ENCODE measurements at places on chromosomes 1 and 21.

- DNase-seq: no peak
These were observed 22.1 kb downstream of the LRRC52 start for GRCh38 chr1:165565751-165566490.

DNA sequence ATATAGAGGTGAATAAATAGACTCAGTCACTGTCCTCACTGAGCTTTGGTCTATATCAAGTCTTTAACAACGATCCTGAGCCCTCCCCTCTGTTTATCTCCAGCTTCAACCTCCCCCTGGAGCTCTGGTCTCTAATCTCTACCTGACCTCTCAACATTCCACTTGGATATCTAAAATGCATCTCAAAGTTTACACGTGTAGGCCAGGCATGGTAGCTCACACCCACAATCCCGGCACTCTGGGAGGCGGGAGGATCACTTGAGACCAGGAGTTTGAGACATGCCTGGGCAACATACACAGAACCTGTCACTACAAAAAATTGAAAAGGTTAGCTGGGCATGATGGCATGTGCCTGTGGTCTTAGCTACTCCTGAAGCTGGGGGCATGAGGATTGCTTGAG, 53.4 kb downstream of the GADD45A start:
- no peak for DNase-seq

DNA sequence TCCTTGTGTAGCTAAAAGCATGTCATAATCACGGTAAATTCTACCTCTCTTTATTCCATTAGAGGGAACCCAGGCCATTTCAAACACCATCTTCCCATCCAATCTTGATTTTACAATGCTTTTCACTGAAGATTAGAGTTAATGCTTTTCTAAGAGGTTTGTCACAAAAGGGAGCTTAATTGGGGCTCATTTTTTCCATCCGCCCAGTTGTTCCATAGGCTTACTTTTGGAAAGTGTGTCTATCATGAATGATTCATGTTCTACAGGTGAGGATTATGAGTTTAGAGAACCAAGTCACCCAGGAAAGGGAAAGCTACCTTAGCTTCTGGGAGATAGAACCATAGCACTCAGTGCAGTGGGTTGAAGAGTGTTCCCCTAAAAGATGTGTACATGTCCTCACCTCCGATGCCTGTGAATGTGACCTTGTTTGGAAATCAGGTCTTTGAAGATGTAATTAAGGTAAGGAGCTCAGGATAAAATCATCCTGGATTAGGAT, 286.9 kb upstream of the RUNX1 start:
- no peak for DNase-seq

- DNase-seq: no peak
These were observed 47.9 kb upstream of the NBL1 start for GRCh38 chr1:19596065-19596713.

- no peak for DNase-seq
These were observed 10.2 kb downstream of the NES start for GRCh38 chr1:156666862-156667609.

- no peak for DNase-seq
These were observed at the start of gene CALML6 for GRCh38 chr1:1914971-1915692. Gene CALML6 (plus strand): TSS chr1:1915260. CDS start chr1:1915281, 21 bp downstream.

GRCh38 chr21:45460611-45461368, 55.8 kb downstream of the COL18A1 start:
- DNase-seq: no peak

GRCh38 chr1:162223488-162223887, 153.2 kb downstream of the SPATA46 start:
- no peak for DNase-seq

DNA sequence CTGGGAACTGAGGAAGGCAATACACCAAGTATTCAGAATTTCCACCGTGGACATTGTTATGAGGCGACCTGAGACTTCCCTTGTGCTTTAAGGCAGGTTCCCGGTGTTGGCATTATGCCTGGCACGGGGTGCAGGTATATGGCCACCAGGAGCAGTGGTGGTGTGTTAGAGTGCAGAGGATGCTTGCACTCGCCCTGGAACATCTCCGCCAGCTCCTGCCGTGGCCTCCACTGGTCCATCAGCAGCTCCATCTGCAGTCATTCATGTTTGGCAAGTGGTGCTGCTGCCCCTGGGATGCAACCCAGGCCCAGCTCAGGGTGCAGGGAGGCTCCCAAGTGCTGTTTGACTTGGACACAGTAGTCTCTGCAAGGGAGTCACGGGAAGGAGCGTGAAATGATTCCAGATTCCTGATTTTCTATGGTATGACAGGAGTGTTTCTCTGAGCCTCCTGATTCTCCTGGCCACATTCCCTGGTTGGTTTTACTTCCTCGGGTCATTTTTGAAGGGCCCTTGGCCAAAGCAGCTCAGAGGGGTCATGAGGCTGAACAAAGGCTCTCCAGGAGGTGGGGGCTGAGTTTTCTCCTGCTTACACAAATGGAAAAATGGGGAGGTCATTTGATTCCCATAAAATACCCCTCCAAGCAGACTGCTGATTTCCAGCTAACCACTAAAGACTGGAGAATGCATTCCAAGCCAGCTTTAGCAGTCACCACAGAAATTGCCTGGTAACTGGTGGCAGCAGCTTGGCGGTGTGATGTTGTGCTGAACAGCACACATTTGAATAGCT, 60.4 kb upstream of the PSEN2 start:
- no peak for DNase-seq

GRCh38 chr21:28885853-28886177, 106.9 kb downstream of the LTN1 start:
- no peak for DNase-seq

DNA sequence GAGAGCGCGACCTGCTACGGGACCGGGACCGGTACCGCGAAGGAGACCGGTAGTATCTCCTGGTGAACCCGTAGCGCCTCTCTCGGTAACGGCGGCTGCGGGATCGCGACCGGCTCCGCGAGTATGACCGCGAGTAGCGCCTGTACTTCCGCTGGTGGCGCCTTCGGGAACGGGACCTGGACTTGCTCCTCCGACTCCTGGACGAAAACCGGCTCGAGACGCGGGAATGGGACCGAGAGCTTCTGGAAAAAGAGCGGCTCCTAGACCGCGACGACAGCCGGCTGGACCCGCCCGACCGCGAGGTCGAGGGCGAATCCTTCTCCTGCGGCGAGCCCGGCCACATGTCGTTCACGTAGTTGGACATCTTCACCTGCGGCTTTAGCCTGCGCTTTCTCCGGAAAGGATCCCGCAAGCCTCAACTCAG, 642 bp downstream of the RSRP1 start:
- DNase-seq: peak; percentile 29

DNA sequence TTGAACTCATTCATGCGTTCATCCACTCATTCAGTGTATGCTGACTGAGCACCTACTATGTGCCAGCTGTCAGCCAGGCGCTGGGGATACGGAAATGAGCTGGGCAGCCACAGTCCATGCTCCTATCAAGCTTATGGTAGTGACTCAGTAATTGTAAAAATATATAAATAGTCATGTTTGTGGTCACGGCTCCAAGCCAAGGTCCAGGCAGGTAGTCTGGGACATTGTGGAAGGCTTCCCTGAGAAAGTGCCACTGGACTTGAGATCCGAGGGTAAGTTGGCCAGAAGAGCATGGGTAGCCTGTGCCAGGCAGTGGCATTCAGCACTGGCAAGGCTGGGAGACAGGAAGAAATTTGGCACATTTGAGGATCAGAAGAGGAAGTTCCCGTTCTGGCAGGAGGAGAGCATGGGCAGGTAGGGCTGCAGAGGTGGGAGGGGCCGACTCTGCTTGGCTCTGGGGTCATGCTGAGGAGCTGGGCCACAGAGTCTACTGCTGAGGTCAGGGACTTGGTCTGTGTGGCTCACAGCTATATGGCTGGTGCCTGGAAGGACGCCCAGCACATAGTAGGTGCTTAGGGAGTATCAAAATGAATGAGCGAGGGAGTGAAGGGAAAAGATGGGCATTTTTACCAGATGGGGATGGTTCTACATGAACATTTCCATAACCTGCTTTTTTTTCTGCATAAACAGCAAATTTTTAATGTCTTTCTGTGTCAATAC, 6.9 kb downstream of the PTPRF start:
- DNase-seq: no peak

- no peak for DNase-seq
These were observed 466.9 kb downstream of the PCP4 start for GRCh38 chr21:40334159-40334558.

GRCh38 chr1:156696755-156697154, 8.6 kb downstream of the CRABP2 start:
- DNase-seq: no peak

- DNase-seq: no peak
These were observed 68.5 kb downstream of the SCMH1 start for GRCh38 chr1:41173651-41174050.

GRCh38 chr1:30815556-30815955, 58.0 kb upstream of the LAPTM5 start:
- no peak for DNase-seq

DNA sequence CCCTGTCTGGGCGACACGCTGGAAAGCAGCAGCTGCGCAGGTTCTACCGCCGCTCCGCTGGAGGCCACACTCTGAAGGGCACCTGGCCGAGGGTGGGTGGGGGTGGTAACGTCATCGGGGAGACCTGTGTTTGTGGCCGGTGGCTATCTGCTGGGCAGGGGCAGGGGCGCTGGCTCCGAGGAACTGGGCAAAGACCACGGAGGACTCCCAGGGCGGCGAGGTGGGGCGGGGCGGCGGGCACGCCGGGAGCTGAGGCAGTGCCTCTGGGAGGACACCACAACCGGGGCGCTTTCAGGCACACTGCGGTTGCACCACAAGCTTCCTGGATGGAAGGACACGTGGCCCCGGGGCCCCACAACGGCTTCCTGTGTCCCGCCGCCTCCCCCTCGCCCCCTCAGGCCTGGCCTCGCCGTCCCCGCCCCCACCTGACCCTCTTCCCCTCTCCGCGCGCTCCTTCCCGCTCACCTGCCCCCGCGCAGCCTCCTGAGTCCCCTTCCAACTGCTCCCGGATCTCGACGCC, 3.3 kb upstream of the DENND2D start:
- DNase-seq: no peak

DNA sequence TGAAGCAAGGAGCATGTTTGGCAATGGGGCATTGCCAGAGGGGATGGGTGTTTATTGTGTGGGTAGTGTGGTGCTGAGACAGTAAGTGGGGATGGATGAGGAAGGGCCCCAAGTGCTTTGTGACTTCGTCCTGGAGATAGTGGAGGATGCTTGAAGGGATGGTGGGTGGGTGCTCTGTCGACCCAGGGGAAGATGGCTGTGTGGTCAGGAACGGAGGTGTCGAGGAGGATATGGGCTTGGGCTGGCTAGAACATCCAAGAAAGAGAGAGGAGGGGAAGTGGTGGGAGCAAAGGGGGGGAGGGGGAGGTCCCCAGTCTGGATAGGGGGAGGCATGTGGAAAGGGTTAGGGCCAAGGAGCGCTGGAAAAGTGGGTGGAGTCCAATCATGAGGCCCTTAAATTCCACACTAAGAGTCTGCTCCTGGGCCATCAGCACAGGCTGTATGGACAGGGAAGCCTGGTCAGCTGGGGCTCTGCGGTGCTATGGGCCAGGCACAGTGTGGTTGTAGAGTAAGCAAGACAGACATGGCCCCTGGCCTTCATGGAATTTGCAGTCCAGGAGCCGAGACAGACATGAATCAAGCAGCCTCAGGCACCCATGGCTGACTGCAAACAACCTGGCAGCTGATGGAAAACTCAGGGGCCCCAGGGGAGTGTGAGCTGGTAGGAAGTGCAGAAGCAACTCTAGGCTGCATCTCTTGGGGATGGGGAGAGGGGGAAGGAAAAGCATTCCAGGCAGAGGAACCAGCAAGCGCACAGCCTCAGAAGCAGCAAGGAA, 36.3 kb downstream of the EDN2 start:
- no peak for DNase-seq

GRCh38 chr1:161159087-161159912, at the start of gene USP21:
Gene USP21 (plus strand): TSS chr1:161159500. CDS start chr1:161160641, 1,141 bp downstream.
- DNase-seq: peak; percentile 85

GRCh38 chr1:241560849-241561187, 28.6 kb downstream of the KMO start:
- no peak for DNase-seq

DNA sequence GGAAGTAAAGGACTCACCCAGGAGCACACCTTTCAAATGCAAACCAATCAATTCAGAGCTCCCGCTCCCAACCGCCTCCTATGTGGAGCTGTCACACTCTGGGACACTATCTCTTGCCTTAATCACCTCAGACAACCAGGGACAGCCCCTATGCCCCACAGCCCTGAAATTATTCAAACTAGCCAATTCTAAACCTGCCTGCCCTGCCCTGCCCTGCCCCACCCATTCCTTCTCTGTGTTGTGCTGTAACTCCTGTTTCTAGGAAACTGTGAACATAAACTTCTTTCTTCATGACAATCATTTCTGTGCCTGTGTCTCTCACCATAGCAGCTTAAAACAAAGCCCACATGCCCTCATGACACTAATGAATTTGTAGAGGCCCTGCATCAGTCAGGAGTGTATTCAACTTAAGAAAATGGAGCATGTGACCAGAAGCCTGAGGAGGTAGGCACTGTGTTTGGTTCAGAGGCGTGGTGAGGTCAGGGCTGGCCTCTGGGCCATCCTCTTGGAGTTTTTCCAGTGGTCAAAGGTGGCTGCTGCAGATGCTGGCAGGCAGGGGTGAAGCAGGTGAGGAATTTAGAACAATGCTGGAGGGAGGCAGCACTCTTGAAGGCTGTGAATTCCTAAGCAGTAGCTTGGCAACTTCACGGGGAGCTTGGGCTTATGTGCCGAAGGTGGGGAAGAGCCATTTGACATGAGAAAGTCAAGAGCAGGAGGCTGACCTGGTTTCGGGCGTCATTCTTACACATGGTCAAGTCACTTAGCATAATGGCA, 74.5 kb downstream of the RHOU start:
- no peak for DNase-seq

- no peak for DNase-seq
These were observed 240.2 kb downstream of the ST6GALNAC3 start for GRCh38 chr1:76314730-76315129.

DNA sequence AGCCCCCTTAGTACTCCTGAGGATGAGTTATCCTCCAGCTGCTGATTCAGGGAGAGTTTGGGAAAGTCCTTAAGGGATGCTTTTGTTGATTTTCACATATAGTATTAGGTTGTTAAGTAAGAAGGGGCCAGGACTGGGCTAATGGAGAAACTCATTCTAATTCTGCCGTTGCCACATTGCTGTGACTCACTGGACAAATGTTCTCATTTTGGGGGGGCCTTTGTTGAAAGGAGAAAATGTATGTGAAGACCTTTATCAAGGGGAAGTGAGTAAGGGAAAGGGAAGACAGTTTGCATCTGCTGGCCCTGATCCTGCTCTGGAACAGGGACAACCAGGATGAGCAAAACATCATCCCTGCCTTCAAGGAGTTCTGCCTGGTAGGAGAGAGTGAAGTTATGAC, 123.2 kb upstream of the FGGY start:
- DNase-seq: no peak

GRCh38 chr1:162892906-162893611, 32.1 kb upstream of the CCDC190 start:
- no peak for DNase-seq

GRCh38 chr1:206010060-206010459, 6.9 kb upstream of the RAB7B start:
- no peak for DNase-seq

DNA sequence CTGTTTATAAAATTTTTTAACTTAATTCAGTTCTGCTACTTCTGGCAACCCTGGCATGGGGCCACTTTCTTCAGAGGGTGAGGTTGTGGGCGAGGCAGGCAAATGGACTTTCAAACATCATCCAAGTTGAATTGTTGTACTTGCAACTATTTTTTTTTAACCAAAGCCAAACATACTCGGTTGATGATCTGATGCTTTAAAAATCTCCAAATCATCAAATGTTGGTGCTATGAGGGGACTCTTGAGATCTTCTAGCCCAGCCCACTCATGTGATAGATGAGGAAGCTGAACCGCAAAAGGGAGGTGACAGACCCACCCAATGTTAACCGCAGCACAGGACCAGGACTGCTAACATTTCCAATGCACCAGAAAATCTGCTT, 6.7 kb downstream of the SLC1A7 start:
- DNase-seq: no peak
